ENCODE measurements at places on chromosomes 1 and 21. TPM values are rescaled to one million over a fixed set of nuclear protein-coding genes. Genes with fewer than 3 reads are reported as not detected.

DNA sequence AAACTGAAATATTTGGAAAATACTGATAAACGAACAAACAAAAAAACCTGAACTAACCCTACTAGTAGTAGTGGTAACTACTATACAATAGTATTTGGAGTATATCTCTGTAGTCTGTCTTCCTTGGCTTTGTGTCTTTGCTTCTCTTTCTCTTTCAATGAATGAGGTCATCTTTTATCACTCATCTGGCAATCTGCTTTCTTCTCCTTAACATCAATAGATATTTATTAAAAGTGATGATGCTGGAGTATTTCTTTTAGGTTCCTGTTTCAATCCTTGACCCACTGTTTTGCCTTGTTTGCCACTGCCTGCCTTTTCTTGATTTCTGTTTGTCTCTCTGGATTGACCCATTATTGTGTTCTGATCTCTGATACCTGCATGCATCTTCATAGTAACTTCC lies 71.5 kb downstream of the ROR1 start:
- no peak for DNase-seq

DNA sequence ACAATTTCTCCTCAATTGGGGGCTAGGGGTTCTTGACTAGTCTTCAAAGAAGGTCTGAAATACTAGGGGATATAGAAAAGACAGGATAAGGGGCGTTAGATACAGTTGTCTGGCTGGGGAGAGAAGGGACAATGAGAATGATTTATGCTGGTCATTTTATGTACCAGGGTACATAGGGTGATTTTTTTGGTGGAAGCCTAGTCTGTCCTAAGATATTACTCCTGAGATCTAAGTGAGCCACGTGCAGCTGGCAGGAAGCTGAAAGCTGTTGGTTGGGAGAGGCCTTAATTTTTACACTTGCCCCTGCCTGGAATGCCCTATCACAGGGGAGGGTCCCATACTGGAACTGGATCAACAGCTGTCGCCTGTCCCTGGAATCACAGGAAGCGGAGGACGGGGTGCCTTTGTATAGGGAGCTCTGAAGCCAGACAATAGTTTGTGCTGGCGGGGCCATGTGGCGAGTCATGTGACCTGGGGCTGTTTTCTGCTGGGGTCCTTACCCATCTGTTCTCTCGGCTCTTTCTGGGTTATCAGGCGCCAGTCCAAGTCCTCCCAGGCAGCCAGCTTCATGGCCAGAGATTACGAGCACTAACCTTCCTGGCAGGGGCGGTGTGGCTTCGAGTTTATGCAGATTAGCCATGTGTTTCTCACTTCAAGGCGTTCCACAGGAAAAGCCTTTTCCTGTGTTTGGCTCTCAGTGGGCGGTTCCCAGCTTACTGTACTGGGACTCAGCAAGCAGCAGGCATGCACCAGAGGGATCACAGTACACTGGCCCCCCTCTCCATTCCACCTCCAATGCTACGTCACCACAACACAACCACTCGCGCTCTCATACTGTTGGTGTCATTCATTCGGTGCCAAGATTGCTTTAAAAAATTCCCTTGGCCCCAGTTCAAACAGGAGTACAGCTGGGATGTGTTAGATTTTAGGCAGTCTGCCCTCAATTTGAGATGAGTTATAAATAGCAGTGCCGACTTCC lies 27.5 kb downstream of the ARID1A start:
- peak; percentile 70 for DNase-seq

DNA sequence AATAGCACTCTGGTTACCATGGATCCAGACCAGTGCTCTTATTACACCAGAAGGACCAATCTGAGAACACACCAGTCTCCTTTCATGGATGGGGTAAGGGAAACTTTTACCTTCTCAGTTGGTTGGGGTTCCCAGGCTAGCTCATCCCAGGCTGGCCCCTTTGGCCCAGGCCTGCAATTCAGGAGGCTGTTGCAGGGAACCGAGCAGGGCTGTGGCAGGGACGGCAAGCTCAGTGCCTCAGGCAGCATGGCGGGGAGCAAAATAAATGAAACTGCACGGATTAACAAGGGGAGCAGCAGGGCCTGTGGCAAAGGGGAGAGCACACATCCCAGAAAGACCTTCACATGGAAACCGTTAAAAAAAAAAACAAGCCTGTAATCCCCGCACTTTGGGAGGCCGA lies 57.0 kb downstream of the DMRTB1 start:
- DNase-seq: no peak

GRCh38 chr1:29708796-29709703 lies 472.7 kb downstream of the PTPRU start:
- DNase-seq: no peak

RGS21 gene
- total RNA-seq: not detected

TRIM17 gene
- total RNA-seq: 28.8 TPM
